Stimulated activated CD8-positive, alpha-beta memory T cell treated with anti-CD3 and anti-CD28 coated beads, Interleukin-15, amount 100 ng/mL, for 24 hours (primary cell): ENCODE measurements at places on chromosomes 12 and 14.

- no peak for DNase-seq
Measured at GRCh38 chr12:29230800-29231560, 81.9 kb downstream of the FAR2 start.

- DNase-seq = no peak
Measured at GRCh38 chr12:131692431-131692830, 18.5 kb upstream of the SFSWAP start.

DNA sequence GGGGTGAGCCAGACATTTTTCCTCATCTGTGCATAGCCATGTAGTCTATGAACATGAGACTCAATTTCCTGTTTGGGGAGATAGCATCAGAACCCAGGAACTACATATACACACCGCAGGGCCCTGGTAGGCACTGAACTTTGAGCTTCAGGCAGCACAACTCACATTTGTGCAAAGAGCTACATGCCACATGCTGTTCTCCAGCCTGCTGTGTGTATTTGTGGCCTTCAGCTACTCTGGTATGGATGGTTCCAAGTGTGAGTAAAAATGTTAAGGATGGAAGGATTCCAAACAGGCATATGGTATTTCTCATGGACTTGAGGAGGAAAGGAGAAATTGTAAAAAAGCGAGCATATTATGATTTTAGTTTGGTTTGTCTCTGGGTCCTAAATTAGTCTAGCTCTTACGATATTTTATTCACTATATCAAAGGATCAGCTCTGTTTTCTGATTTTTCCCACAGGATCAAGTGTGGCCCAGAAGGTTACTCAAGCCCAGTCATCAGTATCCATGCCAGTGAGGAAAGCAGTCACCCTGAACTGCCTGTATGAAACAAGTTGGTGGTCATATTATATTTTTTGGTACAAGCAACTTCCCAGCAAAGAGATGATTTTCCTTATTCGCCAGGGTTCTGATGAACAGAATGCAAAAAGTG is 422.4 kb upstream of the OR4E1 start:
- DNase-seq = no peak

GRCh38 chr14:71918955-71919354 is 13.3 kb upstream of the RGS6 start:
- DNase-seq = no peak

GRCh38 chr12:103768467-103769123 is 72.4 kb downstream of the NT5DC3 start:
- no peak for DNase-seq

DNA sequence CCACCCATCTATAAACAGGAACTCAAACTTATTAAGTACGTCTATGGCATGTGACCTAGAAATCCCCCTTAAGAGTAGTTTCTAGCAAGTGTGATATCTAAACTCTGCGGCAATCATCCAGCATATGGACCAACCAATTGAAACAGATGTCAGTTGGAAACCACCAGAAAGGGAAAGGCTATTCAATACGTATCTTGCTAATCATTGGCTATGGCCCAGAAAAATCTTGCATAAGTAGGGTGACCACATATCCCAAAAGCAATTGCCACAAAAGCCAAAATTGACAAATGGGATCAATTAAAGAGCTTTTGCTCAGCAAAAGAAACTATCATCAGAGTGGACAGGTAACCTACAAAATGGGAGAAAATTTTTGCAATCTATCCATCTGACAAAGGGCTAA is 24.2 kb downstream of the SYNJ2BP start:
- no peak for DNase-seq
